ENCODE measurements at places on chromosomes 6 and 20.
A peak's percentile ranks its signal among the peaks of the same experiment; 100 is the strongest.

DNA sequence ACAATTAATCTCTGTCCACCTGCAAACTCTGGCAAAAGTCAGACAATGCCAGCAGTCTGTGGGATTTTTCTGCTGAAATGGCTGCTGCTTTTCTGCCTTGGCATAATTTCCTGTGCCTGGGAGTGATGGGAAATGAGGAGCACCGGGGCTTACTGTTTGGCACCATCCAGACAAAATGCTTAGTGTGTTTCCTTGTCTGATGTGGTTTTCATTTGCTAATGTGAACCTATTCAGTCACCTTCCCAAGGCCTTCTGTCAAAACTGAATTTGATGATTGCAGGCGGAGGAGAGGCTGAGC lies 56.4 kb downstream of the CDH4 start:
- DNase-seq, result no peak

DNA sequence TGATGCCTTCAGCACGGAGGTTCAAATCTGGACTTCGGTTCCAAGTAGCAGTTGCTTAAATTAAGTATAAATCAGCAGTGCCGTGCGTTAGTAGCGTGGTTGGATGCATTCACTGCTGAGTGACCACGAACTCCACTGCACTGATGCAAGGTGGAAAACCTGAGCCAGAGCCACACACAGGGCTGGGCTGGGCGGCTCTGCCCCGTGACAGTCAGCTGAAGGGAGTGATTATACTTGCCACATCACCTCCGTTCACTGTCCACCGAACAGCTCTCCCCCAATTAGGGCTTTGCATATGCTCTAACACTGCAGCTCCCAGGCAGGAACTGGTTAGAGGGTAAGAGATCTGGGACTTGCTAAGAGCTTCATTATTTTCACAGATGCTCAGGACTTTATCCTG lies 22.2 kb downstream of the PPP1R3G start:
- no peak for DNase-seq

- peak; percentile 11 for DNase-seq
These were observed 16.7 kb downstream of the CD109 start for GRCh38 chr6:73712535-73713173.

- DNase-seq, result no peak
These were observed 31.4 kb downstream of the GHRH start for GRCh38 chr20:37230200-37230599.

- no peak for DNase-seq
These were observed 71.8 kb downstream of the MTHFD1L start for GRCh38 chr6:150937132-150937906.

GRCh38 chr6:53734473-53735299 lies 60.1 kb upstream of the LRRC1 start:
- no peak for DNase-seq

- no peak for DNase-seq
These were observed 56.4 kb downstream of the REPS1 start for GRCh38 chr6:138931660-138932059.

GRCh38 chr6:29964887-29965562 lies 22.7 kb downstream of the HLA-A start:
- DNase-seq, result peak; percentile 87

DNA sequence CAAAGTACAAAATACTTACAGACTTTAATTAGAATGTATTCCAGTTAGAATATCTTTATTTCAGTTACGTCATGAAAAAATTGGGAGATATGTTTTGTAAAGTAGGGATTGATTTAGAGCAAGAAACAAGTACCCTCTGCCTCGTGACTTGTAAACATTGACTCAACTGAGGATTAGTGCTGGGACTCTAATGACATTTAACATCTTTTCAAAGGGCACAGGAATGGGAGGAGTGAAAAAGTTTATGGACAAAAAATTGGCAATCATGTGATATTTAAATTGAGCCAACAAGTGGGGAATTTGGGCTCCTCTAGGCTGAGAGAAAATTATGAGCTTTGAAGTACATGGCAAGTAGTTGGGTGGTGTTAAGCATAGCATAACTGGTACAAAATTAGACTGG lies 25.3 kb downstream of the NKX2-4 start:
- DNase-seq, result no peak

GRCh38 chr6:90154755-90155470 lies 141.7 kb downstream of the BACH2 start:
- peak; percentile 28 for DNase-seq

GRCh38 chr6:134063966-134064445 lies 11.6 kb upstream of the SLC2A12 start:
- peak; percentile 92 for DNase-seq

- no peak for DNase-seq
These were observed 150.6 kb downstream of the NFATC2 start for GRCh38 chr20:51391926-51392325.

DNA sequence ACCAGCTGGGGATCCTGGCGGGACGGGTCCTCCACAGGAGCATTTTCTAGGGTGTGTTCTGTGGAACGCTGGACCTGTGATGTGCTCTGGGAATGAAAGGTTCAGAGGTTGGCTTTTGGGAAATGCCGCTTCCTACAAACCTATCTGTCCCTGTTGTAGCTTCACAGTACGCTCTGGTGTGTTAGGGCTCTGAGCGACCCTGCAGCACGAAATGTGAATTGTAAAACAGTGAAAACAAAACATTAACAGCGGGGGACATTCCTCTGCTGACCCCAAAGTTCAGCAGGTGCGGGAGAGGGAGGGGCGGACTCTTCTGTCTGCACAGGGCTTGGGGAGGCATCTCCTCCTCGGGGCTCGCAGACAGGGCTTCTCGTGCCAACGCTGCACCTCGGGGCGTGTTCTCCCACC lies 155.9 kb downstream of the NRN1 start:
- DNase-seq, result no peak

- DNase-seq, result no peak
These were observed 49.8 kb downstream of the SLC17A5 start for GRCh38 chr6:73604020-73604419.

- no peak for DNase-seq
These were observed 2.1 kb downstream of the FOXP4 start for GRCh38 chr6:41548098-41548840.

- DNase-seq, result no peak
These were observed 735 bp downstream of the SIRPG start for GRCh38 chr20:1656844-1657243.

- DNase-seq, result no peak
These were observed 140.6 kb downstream of the PXDC1 start for GRCh38 chr6:3610921-3611320.

DNA sequence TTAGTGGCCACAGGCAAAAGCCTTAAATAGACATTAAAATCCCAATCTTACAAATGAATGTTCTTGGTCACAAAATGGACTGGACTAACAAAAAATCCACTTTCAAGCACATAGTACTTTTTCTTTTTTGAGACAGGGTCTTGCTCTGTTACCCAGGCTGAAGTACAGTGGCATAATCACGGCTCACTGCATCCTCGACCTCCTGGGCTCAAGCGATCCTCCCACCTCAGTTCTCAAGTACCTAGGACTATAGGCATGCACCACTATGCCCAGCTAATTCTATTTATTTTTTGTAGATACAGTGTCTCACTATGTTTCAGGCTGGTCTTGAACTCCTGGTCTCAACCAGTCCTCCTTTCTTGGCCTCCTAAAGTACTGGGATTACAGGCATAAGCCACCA lies 59.4 kb downstream of the MAP3K5 start:
- DNase-seq, result no peak

DNA sequence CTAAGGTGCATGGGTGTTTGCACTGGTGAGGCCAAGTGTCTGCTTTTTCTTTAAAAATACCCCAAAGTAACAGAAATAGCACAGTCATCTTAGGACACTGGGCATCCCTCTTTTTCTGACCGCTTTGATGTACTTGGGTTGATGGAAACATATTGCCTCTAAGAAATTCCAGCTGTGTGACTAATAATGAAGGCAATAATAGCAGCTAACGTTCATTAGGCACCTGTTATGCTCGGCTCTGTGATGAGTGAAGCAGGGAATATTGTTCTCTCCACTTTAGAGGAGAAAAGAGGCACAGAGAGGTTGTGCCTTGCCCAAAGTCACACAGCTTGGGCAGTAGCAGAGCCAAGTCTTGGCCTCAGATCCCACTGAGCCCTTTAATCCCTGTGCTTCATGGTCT lies 100.7 kb downstream of the F13A1 start:
- no peak for DNase-seq

All from Ammon's horn (tissue), 1 donor.